ENCODE measurements at places on chromosomes 2 and 18.

DNA sequence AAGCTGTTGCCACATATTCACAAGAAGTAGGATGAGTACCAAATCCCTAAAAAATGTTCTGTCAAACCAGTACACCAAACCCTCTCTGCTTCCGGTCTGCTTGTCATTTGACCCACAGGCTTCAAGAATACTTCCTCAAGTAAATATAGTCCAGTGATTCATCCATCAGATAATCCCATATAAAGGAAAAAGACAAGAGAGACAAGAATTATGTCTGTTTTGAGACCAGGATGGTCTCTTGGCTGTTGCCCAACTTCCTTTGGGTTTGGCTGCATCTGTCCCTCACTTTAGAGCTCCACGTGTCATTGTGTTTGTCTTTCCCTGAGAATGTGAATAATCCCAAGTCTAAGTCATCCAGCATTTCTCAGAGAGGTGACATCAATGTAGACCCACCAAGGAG, 91.5 kb upstream of the NRP2 start:
- peak; percentile 2 for DNase-seq

- no peak for DNase-seq
These were observed 12.0 kb downstream of the MEIS1 start for GRCh38 chr2:66446941-66447340.

DNA sequence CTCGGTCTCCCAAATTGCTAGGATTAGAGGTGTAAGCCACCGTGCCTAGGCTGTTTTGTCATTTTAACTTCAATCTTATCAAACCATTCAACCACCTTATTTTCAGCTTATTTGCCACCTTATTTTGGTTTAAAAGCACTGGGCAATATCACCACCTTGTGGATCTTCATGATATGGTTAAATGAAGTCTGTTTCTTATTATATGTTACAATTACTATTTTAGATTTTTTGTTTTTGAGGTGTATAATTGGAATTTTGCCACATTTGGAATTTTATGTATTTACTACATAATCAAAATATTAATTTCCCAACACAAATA, 43.8 kb upstream of the SCN9A start:
- no peak for DNase-seq

DNA sequence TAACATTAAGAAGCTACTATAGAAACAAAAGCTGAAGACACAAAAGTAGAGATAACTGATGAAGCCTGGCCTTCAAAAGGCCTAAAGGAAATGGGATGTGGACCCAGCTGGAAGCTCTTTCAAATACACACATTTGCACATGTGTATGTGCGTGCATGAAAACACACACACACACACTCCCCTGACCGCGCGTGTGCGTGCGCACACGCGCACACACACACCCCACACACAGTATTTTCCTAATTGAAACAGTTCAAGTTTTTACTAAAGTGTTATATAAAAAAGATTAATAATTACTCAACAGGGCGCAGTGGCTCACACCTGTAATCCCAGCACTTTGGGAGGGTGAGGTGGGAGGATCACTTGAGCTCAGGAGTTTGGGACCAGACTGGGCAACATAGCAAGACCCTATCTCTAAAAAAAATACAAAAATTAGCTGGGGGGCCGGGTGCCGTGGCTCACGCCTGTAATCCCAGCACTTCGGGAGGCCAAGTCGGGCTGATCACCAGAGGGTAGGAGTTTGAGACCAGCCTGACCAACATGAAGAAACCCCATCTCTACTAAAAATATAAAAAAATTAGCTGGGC, 111.5 kb downstream of the PLEKHM3 start:
- DNase-seq = no peak

- no peak for DNase-seq
These were observed 30.1 kb upstream of the GTF2A1L start for GRCh38 chr2:48587560-48587959.

DNA sequence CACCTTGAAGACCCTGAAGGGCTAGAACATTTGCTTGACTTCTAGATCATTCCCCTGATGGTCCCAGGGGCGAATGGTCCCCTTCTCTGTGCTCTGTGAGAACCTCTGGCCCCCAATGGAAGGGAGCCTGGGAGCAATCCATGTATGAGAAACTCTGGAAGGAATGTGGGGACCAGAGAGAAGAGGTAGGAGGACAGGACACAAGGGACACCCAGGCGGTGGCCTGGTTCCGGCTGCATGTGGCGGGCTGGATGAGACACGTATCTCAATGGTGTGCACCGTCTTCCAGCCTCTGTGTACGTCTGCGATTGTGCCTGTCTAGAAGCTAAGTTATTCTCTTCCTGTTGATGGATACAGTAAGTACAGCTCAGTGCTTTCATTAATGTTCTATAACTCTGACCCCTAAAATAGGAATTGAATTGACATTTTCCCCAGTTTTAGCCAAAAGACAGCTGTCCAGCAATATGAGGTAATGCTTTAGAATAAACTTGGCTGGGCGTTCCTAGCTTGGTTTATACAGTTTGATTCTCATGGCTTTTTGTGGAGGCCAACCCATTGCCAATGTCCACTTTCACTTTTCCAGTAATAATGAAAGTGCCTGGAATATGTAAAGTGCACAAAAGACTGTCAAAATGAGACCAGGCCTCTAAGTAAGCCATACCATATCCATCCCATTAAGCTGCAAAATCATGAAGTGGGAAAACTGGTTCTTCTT, 30.1 kb upstream of the COPS8 start:
- no peak for DNase-seq

Measured in COLO829 (cell line).